Mesendoderm (in vitro differentiated cells): ENCODE measurements at places on chromosomes 12 and 14.

DNA sequence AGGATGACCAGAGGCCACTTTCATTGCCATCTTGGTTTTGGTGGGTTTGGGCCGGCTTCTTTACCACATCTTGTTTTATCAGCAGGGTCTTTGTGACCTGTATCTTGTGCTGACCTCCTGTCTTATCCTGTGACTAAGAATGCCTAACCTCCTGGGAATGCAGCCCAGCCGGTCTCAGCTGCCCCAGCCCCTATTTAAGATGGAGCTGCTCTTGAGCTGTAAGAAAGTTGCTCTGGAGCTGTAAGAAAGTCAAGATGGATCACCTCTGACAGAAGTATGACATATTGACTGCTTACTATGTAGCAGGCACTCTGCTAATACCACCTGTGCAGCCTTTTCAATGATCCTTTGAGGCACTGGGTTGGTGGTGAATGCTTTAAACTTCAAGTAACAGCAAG lies 52.1 kb downstream of the RIN3 start:
- peak; percentile 53 for DNase-seq

DNA sequence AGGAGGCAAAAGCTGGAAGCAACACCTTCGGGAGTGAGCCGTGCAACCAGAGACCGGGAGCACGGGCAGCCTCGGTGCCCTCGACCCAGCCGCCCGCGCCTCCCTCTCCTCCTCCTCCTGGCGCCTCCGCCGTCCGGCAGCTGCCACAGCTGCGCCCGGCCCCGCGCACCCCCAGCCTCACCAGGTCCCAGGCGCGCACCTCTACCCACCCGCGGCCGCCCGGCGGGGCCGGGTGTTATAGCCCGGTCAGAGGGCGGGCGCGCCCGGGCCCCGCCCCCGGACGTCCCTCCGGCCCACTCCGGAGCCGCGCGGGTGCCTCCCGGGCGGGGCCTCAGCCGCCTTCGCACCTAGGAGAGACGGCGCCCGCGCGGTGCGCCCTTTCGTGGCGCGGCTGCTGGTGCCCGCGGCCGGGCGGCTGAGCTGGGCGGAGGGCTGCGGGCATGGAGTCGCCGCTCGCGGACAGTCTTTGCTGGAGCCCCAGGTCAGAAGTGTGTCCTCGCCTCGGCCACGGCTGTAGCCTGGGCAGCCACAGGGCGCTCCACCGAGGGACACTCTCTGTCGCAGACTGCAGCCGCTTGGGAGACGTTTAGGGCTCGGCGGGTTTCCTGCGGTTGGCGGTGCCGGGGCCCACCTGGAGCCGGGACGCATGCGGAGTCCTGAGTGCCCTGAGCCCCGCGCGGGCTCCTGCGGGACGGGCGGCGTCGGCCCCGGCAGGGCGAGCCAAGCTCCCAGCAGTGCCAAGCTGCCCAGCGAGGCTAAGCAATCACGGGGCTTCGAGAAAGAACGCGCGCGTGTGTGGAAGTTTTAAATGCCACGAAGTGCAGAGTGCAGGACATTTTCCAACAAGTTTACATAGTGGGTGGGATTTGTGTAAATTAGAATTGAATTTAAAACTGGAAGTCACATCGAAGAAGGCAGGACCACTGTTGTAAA lies at the start of gene CPM:
TSS of gene CPM (minus strand) at position 211 of the 933 bp plus-strand sequence. CDS start 334 bp downstream, outside the sequence.
- DNase-seq = peak; percentile 53

GRCh38 chr12:2291182-2291832 lies 238.5 kb downstream of the CACNA1C start:
- DNase-seq = peak; percentile 79

GRCh38 chr14:76882651-76883050 lies 56.4 kb downstream of the LRRC74A start:
- DNase-seq = no peak

- no peak for DNase-seq
These were observed 86.4 kb upstream of the GPR68 start for GRCh38 chr14:91330856-91331255.

DNA sequence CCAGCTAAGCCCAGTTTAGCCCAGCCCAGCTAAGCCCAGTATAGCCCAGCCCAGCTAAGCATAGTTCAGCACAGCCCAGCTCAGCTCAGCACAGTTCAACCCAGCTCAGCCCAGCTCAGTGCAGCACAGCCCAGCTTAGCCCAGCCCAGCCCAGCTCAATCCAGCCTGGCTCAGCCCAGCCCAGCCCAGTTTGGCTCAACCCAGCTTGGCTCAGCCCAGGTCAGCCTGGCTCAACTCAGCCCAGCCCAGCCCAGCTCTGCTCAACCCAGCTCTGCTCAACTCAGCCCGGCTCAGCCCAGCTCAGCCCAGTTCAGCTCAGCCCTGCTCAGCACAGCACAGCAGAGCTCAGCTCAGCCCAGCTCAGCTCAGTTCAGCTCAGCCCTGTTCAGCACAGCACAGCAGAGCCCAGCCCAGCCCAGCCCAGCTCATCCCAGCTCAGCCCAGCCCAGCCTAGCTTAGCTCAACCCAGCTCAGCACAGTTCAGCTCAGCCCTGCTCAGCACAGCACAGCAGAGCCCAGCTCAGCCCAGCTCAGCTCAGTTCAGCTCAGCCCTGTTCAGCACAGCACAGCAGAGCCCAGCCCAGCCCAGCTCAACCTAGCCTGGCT lies 330.9 kb downstream of the TMEM121 start:
- DNase-seq = no peak

DNA sequence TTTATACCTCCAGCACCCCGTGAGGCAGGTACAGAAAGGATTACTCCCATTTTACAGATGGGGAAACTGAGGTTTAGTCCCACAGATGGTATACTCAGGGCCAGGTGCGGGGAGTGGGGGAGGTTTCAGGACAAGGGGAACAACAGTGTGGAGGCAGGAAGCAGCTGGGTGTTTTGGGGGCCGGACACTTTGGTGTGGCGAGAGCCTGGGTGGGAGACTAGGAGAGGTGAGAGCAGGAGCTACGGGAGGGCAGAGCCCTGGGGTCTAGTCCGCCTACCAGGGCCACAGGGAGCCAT lies 61.7 kb downstream of the DIO3 start:
- DNase-seq = no peak

GRCh38 chr12:3304436-3305165 lies 186.4 kb upstream of the PRMT8 start:
- no peak for DNase-seq

- DNase-seq = no peak
These were observed 111.9 kb downstream of the LRRK2 start for GRCh38 chr12:40336573-40337199.

GRCh38 chr14:20982646-20983369 lies 7.0 kb upstream of the METTL17 start:
- DNase-seq = no peak

GRCh38 chr12:4905316-4905715 lies 4.4 kb upstream of the KCNA1 start:
- no peak for DNase-seq

DNA sequence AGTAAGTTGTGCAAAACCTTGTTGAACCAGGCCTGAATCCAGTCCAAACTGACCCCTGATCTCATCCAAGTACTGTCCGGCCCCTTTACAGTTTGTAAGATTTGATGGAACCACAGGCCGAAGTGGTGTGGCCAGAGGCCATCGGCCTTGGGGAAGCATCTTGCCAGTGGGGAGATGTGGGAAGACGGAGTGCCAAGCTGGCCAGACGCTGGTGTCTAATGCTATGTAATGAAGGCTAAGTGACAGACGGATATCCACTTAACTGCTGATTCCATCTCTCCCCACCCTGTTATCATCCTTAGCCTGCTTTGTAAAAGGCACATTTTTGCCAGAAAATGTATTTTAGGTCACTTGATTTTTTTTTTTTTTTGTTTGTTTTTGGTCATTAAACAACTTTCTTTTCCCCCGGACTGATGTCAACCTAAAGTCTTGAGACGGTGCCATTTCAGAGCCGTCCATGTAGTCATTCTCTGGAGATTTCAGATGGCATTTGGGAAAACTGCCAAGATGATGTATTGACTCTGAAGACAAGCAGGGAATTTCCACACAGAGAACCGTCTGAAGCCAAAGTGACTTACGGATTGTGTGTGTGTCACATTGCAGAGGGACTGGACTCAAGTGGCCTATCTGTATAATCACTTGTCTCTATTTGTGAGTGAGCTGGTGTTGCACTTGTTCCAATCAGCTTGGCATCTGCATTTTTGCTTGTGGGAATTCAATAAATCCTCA lies 86.5 kb upstream of the MANSC4 start:
- DNase-seq = no peak

GRCh38 chr14:64114796-64115195 lies 179.4 kb downstream of the ESR2 start:
- DNase-seq = no peak

DNA sequence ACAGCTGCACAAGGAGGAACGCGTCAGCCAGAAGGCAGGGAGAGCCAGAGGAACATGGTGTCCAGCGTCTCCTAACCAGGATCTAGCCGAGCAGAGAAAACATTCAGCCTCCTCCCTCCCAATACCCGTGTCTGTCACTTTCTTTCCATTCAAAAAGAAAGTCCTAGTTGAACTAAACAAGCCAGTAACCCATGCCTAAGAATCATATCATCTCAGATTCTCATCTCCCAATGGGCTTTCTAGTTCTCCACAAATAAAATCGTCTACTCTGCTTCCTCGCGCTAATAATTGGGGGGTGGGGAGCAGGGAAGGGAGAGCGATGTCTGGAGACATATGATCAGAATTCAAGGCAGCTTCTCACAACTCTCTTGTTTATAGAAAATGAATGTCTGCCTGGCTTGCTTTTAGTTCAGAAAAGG lies 7.4 kb downstream of the NKX2-1 start:
- peak; percentile 46 for DNase-seq

DNA sequence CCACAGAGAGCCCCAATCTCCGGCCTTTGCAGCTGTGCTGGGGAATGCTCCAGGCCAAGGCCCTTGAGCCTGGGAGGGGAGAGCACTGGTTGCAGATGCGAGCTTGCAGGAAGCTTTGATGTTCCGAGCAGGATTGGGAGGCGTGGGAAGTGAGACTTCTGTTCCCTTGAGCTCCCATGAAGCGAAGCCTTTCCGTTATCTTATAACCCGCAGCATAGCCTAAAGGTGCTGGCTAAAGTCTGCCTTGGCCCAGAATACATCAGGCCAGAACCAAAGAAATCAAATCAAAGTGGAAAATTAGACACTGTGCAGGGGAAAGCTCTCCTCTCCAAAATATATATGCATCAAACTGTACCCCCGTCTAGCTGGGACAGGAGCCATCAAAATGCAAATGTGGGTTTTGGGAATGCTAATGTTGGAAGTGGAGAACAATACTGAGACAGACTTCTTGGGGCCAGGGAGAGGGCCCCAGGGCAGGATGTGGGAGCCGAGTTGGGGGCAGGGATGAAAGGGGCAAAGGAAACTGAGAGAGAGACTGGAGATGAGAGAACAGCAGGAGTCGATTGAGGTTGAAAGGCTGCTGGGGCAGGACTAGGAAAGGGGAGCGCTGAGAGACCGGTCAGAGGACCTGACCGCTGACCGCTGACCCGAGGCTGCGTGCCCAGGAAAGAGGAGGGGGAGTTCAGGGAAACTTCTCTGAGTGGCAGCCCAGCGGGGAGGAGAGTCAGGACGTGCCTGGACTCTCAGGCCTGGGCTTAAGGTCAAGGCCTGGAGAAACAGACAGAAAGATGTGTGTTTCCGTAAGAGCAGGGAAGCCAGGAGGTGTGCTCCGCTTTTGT lies 152.2 kb upstream of the PARP11 start:
- peak; percentile 95 for DNase-seq

DNA sequence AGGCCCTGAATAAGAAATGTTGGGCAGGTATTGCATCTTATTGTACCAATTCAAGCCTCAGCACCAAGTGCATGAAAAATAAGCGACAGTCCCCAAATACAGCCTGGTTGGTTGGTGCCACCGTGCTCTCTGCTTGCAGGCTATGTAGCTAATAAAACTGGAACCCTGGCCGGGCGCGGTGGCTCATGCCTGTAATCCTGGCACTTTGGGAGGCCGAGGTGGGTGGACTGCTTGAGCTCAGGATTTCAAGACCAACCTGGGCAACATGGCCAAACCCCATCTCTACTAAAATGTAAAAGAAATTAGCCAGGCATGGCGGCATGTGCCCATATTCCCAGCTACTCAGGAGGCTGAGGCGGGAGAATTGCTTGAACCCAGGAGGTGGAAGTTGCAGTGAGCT lies 25.5 kb downstream of the FOXN3 start:
- no peak for DNase-seq

DNA sequence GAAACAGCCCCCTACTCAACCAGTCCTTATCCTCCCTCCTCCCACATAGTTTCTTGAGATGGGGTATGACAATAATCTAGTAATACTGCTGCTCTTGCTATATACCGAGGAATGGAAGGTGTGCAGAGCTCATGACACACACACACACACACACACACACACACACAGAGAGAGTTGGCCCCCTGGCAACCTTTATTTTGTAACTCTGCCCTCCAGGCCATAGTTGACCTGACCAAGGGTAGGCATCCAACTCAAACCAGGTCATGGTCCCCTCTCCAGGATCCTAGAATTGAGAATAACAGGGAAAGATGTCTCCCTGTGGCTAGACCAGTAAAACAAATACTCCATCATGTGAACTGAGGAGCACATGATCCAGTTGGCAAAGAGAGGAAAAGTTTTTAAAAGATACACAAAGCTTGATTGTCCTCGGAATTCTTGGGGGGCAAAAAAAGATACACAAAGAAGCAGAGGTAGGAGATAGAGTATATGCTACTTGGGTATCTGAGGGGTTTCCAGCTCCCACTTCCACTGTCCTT lies 11.3 kb downstream of the ERO1A start:
- DNase-seq = no peak

DNA sequence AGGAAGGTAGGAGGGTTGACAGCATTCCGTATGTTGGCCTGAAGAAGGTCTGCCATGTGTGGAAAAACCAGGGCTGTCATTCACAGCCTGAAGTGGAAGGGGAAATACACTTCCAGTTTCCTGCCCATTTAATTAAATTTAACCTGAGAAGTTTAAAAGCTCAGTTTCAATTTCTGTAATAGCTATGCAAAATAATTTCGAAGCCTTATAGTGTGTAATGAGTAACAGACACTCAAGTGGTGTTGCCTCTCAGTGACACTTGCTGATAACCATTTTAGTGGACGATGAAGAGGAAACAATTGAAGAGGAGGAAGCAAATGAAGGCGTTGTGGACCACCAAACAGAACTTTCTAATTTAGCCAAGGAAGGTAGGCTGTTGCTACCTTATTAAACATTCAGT lies 44.8 kb downstream of the EP400 start:
- DNase-seq = no peak

DNA sequence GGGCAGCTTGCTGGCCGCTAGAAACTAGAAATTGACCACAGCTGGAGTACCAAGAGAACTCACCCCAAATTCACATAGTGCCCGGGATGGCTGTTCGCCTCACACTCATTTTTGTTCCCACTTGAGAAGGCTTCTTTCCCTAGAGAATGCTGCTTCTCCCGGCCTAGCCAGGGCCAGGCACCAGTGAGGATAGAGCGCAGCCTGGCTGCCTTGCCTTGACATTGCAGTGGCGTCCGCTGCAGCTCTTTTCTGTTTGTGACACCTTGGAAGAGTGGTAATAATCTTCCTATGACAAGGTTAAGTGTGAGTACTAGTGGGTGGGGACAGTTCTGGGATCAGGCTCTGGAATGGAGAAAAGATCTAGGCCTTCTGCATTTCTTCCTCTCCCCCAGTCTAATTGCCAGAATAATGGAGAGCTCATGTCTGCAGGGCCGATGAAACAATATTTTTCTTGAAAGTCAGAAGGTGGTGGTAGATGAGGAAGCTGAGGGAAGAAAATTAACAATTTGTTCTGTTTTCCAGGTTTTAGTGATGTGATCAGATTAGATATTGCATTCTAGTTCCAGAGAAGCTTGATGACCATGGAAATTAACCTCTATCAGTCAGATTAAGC lies 3.7 kb downstream of the TMEM253 start:
- peak; percentile 93 for DNase-seq

GRCh38 chr12:62695696-62696095 lies 229.1 kb downstream of the MON2 start:
- DNase-seq = peak; percentile 88

- no peak for DNase-seq
These were observed 44.3 kb upstream of the SPTLC2 start for GRCh38 chr14:77660754-77661153.

- DNase-seq = peak; percentile 2
These were observed 502.1 kb upstream of the FLRT2 start for GRCh38 chr14:85027681-85028370.
